Renal cortex interstitium (tissue), 15 donors: ENCODE measurements at places on chromosomes 5 and 9. TPM values are rescaled to one million over a fixed set of nuclear protein-coding genes. Genes with fewer than 3 reads are reported as not detected.

The NSD1 gene
- 63.1 TPM for polyA plus RNA-seq

GRCh38 chr5:71829206-71829605 is 110.1 kb downstream of the CARTPT start:
- DNase-seq, result no peak

- DNase-seq, result no peak
Observed at GRCh38 chr5:61498121-61498520, 166.1 kb downstream of the ZSWIM6 start.

The PCDHB4 gene
- polyA plus RNA-seq, result 1.7 TPM

DNA sequence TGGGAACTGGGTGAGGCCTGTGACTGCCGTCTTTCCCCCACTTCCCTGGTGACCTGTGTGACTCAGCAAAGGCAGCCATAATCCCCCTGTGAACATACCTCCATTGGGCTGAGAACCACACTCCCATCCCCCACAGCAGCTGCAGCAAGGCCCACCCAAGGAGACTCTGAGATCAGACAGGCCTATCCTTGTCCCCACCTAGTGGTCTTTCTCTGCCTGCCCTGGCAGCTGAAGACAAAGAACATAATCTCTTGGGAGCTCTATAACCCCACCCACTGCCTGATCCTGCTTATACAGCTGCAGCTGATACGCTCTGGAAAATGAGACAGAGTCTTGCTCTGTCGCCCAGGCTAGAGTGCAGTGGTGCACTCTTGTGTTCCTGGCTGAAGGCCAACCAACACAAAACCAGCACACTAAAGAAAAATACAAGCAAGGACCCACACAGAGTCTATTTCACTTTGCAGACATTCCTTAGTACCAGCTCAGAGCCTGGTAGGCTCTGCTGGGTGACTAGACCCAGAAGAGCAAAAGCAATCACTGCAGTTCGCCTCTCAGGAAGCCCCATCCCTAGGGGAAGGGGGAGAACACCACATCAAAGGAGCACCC is 106.7 kb downstream of the MCTP1 start:
- DNase-seq, result peak; percentile 23

The NRARP gene
- polyA plus RNA-seq, result 9.0 TPM

GRCh38 chr9:80093695-80094094 is 521.9 kb downstream of the TLE4 start:
- DNase-seq, result no peak

DNA sequence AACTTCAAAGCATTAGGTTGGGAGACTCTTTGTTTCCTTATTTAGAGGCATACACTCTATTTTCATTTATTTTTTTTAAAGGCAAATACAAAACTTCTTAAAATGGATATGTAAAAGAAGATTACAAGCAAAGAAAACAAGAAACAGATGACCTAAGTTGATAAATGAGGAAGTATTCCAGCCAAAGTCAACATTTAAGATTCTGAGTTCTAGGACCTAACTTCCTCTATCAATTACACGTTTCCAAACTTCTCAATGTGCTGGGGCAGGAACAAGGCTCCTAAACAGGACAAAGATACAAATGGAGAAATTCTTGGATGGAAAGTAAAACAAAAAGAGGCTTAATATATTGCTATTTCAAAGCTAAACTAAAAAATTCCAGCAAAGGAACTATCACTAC is 89.5 kb downstream of the TLE1 start:
- no peak for DNase-seq

- DNase-seq, result no peak
Observed at GRCh38 chr9:69976152-69976551, 67.5 kb upstream of the MAMDC2 start.

DNA sequence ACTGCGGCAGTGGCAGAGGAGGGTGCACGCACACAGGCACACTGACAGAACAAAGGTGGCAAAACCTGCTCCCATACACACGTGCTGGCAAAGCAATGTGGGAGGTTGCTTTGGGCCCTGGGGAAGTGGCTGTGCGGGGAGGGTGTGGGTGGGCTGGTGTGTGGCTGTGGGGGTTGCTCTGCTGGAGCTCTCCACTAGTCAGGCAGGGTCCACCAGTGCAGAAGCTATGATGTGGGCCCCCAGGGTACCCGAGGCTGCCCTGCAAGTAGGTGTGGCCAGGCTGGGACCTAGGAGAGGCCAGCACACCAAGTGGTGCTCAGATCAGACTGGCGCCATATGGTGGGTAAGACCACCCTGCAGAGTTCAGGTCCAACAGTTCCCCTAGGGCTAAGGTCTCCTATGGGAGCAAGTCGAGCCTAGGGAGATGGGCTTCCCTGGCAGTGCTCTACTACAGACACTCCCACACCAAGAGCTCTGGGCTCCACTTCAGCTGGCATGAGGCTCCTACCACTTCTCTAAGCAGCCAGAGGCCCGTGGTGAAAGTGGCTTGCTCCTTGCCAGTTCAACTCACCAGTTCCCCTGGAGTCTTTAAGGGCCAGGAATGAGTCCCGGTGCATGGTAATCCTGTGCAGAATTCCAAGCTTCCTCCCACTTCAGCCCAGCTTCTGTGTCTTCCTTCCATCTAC is 46.2 kb upstream of the IFNE start:
- no peak for DNase-seq
